ENCODE measurements at places on chromosomes 11 and 22.
A peak's percentile ranks its signal among the peaks of the same experiment; 100 is the strongest.

GRCh38 chr11:114892381-114893197 is 214.3 kb downstream of the NXPE2 start:
- DNase-seq: no peak

- DNase-seq: no peak
These were observed 201.0 kb upstream of the CADM1 start for GRCh38 chr11:115705200-115705599.

- DNase-seq: peak; percentile 4
These were observed 541.2 kb upstream of the API5 start for GRCh38 chr11:42770444-42771065.

DNA sequence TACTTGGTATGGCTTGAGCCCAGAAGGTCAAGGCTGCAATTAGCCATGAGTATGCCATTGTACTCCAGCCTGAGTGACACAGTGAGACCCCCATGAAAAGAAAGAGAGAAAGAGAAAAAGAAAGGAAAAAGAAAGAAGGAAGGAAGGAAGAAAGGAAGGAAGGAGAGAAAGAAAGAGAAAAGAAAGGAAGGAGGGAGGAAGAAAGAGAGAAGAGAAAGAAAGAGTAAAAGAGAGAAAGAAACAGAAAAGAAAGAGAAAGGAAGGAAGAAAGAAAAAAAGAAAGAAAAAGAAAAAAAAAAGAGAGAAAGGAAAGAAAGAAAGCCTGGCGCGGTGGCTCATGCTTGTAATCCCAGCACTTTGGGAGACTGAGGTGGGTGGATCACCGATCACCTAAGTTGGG is 77.5 kb downstream of the CSTPP1 start:
- DNase-seq: no peak

- DNase-seq: no peak
These were observed 77.5 kb downstream of the BLID start for GRCh38 chr11:122038543-122038942.

DNA sequence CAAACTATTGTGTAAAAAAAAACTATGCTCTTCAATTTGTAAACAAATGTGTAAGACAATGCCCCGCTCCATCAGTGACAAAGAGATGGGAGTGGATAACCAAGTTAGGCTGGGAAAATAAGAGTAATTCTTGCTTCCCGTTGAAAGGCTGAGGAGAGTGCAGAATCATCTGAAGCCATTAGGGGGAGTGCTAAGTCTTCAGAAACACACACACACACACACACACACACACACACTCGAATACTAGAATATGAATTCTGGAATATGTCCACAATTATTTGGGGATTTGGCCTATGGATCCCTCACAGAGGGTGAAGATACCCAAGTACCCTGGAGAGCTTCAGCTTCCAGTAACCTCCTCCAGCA is 27.8 kb upstream of the ROBO3 start:
- DNase-seq: no peak

- DNase-seq: no peak
These were observed 2.9 kb upstream of the KIRREL3 start for GRCh38 chr11:127003260-127003981.

DNA sequence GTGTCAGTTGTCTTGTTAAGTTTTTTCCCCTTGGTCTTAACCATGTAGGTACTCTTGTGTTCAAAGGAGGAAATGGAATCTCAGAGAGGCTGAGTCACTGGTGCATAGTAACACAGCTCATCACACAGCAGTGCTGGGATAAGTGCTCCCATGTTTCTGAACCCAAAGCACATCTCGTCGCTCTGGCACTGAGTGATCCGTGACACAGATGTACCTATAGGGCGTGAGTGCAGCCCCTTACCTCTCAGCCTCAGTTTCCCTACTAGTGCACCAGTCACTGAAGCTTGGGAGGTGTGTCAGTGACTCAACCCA is 234.0 kb downstream of the ST3GAL4 start:
- no peak for DNase-seq

DNA sequence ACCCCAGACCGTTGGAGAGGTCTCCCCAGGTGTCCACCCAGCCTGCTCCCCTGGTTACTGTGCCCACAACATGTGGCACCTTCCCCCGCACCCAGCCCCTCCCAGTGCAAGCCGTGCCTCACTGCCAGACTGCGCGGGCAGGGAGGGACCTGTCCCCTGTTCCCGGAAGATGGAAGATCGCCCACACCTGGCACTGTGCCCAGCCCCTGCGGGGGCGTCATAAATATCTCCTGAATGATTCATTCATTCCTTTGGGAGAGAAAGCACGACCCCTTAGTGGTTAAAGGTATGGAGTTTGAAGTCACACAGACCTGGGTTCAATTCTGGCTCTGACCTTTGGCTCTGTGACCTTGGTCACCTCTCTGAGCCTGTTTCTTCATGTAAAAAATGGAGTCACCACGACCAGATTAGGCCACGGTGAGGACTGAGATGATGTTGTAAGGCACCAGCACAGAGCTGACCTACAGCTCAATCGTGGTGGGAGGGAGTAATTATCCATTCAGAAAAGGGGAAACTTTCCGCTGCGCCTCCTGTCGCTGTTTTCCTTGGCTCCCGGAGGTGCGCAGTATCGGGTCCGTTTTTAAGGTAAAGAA is 497 bp upstream of the SYT12 start:
- DNase-seq: peak; percentile 61

DNA sequence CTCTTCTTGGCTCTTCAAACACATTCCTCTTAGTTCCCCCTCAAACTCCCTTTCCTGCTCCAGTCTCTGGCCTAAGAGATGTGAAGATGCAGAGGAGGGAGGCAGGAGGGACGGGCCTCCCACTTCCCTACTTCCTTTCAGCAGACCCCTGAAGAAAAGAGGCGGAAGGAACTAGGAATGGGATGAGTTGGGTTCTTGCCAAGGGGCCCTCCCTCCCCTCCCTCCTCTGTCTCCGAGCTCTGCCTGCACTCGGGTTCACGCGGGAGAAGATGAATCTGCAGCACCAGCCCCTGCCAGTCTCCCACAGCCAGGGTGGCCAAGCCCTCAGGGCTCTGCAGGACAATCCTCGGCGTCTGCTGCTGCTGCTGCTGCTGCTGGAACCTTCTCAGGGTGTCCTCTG is 24.3 kb upstream of the PKNOX2 start:
- DNase-seq: no peak

GRCh38 chr11:96472085-96472484 is 82.3 kb downstream of the JRKL start:
- no peak for DNase-seq

GRCh38 chr11:16280256-16280682 is 76.1 kb downstream of the SOX6 start:
- DNase-seq: peak; percentile 23

GRCh38 chr11:8928981-8929615 is 3.6 kb downstream of the C11orf16 start:
- DNase-seq: no peak

DNA sequence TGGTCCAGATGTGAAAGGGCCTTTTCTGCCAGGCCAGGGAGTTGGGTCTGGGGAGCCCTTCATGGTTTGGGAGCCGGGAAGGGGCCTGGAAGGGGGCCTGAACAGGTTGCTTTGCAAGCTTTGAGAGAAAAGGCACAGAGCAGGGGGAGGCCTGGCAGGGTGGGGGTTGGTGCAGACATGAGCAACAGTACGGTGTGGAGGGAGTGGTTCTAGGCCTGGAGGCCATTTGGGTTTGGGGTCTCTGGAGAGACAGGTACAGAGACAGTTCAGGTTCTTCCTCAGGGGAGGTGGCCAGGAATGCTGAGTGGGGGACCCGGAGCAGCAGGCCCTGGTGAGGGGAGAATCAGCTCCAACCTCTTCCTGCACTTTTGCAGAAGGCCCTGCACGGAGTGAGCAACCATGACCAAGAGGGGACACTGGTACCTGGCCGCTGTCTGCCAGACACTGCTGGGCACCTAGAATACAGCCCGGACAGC is 1.4 kb downstream of the KDELR3 start:
- DNase-seq: no peak

GRCh38 chr11:101863361-101863760 is 51.4 kb upstream of the CEP126 start:
- DNase-seq: no peak

DNA sequence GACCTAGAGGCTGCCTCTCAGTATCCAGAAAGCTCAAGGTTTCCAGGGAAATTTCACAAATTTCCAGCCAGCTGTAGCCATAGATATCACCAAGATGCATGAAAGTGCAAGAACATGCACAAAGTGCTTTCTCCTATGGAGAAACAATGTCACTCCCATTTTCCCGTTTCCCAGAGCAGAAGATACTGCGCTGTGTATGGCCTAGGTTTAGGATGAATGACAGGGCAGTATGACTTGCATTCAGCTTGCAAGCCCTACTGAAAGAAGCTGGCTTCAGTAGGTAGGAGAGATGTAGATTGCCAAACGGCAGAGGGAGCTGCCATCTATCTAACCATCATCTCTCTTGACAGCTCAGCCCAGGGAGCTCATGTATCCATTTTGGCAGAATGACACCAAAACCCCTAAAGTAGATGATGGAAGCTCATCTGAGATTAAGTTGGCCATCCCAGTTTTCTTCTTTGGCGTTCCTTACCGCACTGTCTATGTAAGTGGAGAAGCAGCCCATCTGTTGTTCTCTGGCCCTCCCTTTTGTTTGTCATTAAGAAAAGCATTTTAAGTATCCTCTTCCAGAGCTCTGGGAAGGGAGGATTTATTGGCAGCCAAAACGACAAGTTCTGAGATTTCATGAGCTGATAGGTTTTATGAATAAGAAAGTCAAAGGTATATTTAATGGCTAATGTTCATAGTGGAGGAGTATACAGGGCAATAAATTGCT is 4.6 kb downstream of the TECTA start:
- DNase-seq: no peak

DNA sequence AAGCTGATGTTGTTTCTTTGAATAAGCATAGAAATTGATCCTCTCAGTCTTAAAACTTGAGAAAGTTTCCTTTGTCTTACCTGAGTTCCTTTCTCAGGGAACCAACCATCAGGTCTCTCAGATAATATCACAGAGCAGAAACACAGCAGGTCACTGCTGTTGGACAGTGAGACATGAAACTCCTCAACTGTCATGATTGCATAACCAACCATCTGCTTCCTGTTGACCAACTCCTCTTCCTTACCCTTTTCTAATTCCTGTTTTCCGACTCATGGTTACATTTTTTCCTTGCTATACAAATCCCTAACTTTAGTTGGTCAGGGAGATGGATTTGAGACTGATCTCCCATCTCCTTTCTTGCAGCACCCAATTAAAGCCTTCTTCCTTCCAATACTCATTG is 845.3 kb downstream of the FAM181B start:
- no peak for DNase-seq

GRCh38 chr11:17287058-17287457 is 10.5 kb downstream of the NUCB2 start:
- DNase-seq: no peak

GRCh38 chr11:115712296-115712695 is 208.1 kb upstream of the CADM1 start:
- DNase-seq: no peak

- DNase-seq: no peak
These were observed 568.3 kb upstream of the TENM4 start for GRCh38 chr11:80009081-80009480.

- DNase-seq: no peak
These were observed 14.7 kb upstream of the GLB1L2 start for GRCh38 chr11:134317103-134317502.

- no peak for DNase-seq
These were observed at the start of gene MRPL23 for GRCh38 chr11:1946812-1947484. MRPL23 (plus strand) TSS chr11:1947332; CDS start chr11:1947363, 31 bp downstream.

DNA sequence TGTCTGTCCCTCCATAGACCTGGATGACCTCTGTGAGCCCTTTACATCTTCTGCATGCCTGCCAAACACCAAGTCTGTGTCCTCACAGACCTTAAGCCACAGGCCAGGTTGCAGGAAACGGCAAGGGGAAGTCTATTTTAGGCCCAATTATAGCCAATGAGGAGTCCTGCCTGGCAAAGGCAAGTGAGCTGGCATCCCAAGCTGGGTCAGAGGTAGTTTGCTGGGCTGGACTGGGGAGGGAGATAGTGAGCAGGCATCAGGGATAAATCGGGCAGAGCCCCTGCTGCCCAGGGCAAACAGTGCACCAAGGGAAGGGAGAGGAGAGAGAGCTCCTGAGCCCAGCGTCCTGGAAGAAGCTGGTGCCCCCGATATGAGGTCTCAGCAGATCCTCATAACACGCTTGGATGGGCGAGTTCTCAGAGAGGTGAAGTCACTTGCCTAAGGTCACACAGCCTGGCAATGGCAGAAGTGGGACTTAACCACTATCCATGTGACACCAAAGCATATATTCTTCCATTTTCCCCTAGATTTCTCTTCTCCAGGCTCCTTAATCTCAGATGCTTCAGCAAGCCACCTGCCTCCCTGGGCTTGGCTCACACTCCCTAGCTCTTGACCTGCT is 3.7 kb upstream of the RELT start:
- no peak for DNase-seq

DNA sequence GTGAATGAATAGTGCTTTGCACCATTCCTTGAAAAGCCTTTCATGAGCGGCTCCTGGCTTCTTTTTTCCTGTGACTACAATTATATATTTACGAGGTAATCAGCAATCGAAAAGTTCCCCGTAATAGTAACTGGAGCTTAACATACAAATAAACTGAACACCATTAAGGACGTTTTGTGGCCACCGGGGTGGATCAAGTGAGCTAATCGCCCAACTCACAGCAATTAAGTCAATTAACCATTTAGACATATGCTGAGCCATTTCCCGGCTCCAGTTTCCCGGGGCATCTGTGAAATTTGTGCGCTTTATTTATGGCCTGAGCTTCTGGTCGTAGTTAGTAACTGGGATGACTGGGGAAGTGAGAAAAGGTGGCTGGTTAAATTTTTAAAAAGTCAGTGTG is 465.2 kb downstream of the MIAT start:
- no peak for DNase-seq

DNA sequence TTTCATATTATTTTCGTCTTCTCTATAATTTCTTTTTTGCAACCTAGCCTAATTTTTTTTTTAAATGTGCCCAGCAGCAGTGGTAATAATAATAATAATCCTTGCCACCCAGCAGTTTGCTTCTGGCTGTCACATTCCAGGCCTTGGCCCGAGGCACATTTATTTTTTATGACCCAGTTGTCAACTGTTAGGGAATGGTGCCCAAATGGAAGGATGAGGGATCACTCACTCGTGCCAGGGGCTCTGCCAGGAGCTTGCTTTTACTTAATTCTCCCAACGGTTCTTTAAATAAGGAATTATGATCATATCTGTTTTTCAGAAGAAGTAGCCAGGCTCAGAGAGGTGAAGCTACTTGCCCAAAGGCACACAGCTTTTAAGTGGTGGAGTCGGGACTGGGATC is 49.6 kb downstream of the MYO18B start:
- no peak for DNase-seq

DNA sequence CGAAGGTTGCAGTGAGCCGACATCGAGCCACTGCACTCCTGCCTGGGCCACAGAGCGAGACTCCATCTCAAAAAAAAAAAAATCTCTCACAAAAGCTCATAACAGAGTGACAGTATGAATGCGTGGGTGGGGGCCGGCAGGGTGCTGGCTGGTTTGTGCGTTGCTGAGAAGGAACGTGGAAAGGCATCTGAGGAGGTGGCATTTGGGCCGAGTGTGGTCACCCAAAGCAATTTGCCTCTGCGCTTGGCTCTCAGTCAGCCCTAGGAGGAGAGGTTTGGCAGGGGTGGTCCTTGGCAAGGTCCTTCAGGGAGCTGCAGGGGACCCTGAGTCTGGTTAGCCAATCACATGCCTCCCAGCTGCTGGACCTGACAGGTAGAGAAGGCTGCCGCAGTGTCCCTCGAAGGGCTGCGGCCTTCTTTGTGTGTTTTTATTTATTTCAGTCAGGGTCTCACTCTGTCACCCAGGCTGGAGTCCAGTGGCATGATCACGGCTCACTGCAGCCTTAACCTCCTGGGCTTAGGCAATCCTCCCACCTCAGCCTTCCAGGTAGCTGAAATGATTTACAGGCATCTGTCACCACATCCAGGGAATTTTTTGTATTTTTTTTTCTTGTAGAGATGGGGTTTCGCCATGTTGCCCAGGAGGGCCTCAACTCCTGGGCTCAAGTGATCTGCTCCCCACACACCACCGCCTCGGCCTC is 23.5 kb upstream of the OSBPL5 start:
- no peak for DNase-seq
